ENCODE measurements at places on chromosomes 3 and 15.
A peak's percentile ranks its signal among the peaks of the same experiment; 100 is the strongest.

- DNase-seq = no peak
These were observed 8.4 kb upstream of the CA12 start for GRCh38 chr15:63389902-63390670.

DNA sequence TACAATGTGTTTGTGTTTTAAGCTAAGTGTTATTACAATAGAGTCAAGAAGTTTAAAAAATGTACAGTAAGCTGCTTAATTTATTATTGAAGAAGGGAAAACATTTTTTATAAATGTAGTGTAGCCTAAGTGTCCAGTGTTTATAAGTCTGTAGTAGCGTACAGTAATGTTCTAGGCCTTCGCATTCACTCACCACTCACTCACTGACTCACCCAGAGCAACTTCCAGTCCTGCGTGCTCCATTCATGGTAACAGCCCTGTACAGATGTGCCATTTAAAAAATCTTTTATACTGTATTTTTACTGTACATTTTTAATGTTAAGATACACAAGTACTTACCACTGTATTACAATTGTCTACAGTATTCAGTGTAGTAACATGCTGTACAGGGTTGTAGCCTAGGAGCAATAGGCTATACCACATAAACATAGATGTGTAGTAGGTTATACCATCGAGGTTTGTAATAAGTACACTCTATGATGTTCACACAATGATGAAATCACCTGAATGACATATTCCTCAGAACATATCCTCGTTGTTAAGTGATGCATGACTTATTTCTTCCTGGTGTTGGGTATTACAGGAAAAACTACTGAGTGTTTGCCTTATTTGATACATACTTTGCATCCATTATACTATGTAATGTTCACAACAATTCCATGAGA lies 156.6 kb upstream of the NUDT16 start:
- no peak for DNase-seq

DNA sequence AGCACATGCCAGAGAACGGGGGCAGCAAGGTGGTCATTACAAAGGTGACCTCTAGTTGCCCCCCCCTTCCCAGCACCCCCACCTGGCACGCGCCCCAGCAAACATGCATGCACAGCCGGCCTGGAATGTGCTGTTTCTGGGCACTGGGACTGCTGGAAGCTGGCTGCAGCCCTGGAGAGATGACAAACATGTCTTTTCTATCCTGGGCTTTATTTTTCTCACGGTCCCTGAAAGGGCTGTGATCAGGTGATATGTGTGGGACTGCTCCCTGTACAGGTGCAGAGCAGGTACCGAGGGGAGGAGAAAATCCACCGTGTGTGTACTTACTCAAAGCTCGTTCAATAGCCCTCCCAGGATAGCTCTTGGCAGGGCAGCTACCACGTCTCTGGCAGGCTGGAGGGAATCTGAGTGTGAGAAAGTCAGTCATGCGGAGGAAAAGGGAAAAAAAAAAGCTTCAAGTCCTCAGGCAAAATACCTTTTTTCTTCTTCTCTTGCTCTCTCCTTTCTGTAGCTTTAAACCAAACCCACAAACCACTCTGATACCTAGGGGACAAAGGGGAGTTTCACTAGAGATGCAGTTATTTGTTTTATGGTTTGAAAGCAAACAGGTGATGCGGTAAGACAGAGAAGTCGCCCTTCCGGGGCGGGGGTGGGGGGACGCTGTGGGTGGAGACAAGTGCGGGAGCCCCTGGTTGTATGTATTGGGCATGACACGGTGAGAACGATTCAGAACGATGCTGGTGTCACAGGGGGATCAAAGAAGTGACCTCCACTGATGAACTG lies 5.0 kb upstream of the HES1 start:
- DNase-seq = no peak

DNA sequence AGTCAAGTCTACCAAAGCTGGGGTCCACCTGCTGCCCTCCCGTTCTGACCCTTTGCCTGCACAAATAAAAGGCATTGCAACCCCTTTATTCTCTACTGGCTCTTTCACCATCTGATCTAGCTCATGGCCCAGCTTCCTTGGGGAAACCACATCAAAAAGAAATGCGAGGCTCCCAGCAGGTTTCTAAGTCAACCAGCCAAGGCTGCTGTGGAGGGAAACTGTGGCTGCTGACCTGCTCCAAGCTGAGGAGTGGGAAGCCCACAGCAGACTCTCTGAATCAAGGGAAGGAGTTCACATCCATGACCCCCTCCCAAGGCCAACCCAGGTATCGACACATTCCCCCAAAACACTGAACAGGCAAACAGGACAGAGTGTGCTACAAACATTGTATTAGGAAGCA lies 25.2 kb upstream of the SLCO2A1 start:
- DNase-seq = no peak

- peak; percentile 4 for DNase-seq
These were observed 29.9 kb upstream of the ST3GAL6 start for GRCh38 chr3:98733053-98733811.

DNA sequence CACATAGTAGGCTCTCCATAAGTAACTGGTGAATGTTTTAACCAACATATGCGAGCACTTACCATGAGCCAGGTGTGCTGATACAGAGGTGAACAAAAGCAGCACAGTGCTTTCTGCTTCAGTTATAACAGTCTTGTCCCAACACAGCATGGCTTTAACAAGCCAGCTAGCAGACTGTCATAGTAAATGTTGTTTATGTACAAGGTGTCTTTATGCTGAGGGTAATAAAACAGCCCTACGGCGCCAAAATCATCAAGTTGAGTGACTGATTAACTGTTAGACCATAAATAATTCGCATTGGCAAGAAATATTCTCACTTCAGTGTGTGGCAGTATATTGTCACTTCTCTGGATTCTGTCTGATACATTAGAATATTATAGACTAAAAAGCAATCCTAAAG lies 646.0 kb upstream of the CFAP20DC start:
- DNase-seq = no peak

DNA sequence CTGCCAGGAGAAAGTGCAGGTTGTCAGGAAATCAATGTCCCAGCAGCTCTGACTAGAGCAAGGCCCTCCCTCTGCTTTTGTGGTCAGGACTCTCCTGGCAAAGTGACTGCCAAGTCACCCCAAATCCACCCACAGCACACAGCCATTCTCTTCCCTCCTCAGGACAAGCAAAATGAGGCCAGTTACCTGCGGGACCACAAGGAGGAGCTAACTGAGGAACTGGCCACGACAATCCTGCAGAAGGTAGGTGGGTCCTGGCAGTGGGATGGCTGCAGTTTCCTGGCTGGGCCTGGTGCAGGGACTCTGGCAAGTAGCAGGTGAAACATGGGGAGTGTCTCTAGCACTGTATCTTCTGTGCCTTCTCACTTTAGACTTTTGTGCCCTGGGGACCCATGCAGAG lies 142.5 kb upstream of the EIF1B start:
- DNase-seq = no peak

DNA sequence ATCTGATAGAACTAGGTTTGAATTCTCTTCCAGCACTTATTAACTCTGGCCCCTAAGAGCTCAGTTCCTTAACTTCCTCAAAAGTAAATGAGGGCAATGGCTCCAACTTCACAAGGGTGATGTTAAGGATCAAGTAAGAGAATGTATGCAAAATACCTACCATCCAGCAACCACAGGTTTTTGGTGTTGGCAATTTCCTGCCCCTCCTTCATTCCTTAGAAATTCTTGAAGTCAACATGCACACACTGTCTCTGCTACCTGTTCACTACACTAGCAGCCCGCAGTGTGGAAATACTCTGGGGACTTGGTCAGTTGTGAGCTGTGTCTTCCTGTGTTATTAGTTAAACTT lies 5.0 kb downstream of the ZBED2 start:
- no peak for DNase-seq
